ENCODE measurements at places on chromosomes 5 and 9.

GRCh38 chr5:73417303-73418034 lies 31.1 kb downstream of the FOXD1 start:
- DNase-seq = no peak

- DNase-seq = no peak
Measured at GRCh38 chr5:154727361-154727760, 27.8 kb upstream of the LARP1 start.

GRCh38 chr5:65883461-65883860 lies 42.9 kb upstream of the ERBIN start:
- no peak for DNase-seq

GRCh38 chr9:7976167-7976755 lies 176.7 kb upstream of the DMAC1 start:
- peak; percentile 64 for DNase-seq

DNA sequence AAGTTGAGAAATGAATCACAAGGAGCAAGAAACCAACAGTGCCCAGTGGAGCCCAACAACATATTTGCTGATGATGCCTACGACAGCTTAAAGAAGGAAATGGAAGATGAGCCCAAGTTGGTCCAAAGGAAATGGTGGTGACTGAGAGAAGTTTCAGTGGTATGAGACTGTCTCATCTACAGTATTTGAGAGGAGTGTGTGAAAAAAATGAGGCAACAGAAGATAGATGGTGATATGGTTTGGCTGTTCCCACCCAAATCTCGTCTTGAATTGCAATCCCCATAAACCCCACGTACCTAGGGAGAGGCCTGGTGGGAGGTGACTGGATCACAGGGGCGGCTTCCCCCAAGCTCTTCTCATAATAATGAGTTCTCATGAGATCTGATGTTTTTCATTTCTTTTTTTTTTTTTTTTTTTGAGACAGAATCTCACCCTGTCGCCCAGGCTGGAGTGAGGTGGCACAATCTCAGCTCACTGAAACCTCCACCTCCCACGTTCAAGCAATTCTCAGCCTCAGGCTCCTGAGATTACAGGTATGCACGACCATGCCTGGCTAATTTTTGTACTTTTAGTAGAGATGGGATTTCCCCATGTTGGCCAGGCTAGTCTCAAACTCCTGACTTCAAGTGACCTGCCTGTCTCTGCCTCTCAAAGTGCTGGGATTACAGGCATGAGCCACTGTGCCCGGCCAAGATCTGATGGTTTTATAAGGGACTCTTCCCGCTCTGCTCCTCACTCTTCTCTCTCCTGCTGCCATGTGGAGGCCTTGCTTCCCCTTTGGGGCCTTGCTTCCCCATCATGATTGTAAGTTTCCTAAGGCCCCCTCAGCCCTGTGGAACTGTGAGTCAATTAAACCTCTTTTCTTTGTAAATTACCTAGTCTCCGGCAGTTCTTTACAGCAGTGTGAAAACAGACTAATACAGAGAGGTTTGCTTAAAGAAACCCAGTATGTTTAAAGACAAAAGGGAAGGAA lies 30.2 kb downstream of the EFCAB9 start:
- peak; percentile 84 for DNase-seq

DNA sequence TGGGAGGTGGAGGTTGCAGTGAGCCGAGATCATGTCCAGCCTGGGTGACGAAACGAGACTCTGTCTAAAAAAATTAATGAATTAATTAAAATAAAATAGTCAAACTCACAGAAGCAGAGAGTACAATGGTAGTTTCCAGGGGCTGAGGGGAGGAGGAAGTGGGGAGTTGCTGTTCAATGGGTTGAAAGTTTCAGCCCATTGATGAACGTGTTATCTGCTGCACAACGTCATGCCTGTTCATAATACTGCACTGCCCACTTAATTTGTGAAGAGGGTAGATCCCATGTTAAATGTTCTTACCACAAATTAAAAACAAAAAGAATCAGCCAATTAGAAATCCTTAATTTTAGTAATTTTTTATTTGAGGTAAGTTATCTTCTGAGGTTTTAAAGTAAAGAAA lies 16.4 kb upstream of the RUFY1 start:
- DNase-seq = no peak

DNA sequence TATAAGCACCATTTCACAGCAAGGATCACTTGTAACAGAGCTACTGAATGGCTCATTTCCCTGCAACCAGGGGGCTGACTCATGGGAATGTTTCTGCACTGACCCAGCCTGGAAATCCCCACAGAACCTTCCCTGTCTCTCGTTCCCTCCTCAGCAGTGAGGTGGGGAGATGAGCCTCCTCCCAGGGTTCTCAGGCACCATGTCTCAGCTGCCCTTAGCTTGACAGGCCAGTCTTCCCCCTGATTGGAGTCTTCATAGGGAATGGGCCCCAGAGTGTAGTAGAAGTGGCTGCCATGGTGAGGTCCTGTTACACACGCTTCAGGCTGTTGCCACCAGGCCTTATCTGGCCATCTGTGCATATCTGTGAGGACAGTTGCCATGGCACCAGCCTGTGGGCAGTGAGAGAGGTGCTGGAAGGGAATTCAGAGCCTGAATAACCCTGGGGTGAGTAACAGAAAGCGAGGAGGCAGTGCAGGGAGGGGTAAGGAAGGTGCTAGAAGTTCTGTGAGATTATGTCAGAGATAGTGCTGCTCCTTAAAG lies 324.4 kb downstream of the ENC1 start:
- peak; percentile 62 for DNase-seq

GRCh38 chr9:110065532-110065931 lies 142.4 kb downstream of the C9orf152 start:
- no peak for DNase-seq

DNA sequence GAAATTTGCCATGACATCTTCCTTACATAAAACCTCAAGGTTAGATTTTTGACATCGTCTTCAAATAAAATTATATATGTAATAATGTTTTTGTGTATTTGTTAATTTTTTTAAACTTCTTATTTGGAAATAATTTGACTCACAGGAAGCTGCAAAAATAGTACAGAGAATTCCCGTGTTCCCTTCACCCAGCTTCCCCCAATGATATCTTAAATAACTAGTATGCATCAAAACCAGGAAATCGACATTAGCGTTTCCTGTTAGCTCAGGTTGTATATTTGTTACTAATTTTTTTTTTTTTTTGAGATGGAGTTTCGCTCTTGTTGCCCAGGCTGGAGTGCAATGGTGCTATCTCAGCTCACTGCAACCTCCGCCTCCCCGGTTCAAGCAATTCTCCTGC lies 86.3 kb upstream of the SPRY4 start:
- no peak for DNase-seq

- DNase-seq = no peak
Measured at GRCh38 chr5:14405267-14405666, 176.3 kb upstream of the OTULINL start.

DNA sequence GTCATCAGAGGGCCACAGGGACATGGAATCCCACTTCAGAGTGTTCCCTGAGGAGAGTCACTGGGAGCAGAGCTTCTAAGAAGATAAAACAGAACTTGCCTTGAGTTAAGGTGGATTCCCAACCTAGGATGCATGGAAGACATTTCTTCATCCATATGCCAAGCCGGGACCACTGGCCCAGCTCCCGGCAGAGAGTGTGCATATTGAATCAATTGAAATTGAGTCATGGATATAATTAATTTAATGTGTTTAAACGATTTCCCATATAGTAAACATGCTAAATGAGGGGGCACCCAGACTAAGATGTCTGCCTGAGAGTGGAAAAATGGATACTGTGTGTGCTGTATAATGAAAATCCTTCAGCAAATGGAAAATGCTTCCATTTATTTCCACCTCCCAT lies 194.4 kb upstream of the TBC1D2 start:
- no peak for DNase-seq

DNA sequence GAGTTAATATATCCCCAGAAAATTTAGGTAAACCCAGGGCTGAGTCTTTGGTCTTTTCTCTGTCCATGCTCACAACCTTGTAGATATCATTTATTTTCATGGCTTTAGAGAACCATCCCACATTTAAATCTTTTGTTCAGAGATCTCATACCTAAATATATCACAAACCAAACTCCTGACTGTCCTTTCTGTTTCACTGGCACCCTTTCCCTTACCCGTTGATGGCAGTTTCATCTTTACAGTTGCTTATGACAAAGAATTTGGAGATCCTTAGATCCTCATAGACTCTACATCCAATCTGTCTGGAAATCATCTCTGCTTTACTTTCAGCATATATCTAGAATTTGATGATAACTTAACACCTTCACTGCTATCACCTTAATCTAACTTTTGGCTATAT lies 19.2 kb downstream of the RNF180 start:
- no peak for DNase-seq

GRCh38 chr9:29068461-29068860 lies 1495.2 kb upstream of the C9orf72 start:
- no peak for DNase-seq

DNA sequence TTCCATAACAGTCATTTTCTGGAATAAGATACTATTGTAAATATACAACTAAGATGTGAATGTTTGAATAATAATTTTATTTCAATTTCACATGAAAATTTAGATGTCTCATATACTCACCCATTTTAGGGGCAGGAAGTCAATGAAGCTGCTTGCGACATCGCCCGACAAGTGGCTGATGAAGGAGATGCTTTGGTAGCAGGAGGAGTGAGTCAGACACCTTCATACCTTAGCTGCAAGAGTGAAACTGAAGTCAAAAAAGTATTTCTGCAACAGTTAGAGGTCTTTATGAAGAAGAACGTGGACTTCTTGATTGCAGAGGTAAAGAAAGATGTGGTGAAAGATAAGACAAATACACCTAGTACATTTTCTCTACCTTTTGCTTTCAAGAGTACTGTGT lies 8.6 kb downstream of the BHMT start:
- peak; percentile 20 for DNase-seq

DNA sequence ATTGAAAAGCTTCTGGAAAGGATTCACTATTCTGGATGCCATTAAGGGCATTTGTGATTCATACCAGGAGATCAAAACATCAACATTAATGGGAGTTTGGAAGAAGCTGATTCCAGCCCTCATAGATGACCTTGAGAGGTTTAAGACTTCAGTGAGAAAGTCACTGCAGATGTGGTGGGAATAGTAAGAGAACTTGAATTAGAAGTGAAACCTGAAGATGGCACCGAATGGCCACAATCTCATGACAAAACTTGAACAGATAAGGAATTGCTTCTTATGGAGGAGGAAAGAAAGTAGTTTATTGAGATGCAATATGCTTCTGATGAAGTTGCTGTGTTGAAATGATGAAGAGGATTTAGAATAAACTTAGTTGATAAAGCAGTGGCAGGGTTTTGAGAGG lies 254.6 kb upstream of the SLC24A2 start:
- DNase-seq = no peak

DNA sequence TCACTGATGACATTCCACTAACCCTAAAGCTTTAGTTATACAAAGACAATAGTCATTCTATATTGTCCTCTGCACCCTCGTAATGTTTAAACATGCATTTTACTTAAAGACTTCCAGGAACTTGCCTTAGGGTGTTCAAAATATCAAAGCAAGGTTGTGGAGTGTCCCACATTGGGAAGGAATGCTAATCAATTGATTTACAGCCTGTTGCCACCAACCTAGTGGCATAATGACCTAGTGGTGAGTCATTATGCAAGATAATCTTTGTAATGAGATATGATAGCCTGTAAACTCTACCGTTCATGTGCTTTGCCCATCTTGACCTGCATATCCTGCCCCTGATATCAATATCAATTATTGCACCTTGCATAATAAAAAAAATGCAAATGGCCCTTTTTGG lies 542.9 kb downstream of the CDH9 start:
- DNase-seq = no peak

DNA sequence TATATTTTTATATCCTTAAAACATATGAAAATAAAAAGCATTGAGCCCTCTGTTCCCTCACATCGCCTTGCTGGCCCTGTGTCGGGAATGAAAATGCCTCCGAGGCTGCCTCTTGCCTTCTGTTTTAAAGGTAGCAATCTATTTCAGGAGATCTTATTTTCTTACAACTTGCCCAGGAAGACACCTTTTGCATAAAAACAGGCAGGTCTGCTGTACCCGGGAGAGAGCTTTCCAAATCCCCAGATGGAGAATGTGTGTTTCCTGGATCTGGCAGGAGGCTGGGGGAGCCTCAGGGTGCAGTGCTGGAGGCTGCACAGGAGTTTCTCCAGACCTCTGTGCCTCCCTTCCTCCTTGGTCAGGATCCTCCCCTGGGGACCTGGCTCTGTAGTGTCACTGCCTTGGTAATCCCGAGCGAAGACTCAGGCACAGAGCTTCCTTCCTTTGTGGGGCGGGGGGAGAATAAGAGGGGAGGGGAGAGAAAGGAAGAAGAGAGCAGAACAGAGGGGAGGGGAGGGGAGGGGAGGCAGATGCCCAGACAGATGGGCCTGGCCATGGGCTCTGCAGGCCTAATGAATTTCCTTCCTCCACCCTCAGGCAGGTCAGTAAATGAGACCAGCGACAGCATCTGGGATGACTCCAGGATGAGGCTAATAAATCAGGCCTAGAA lies 104.0 kb upstream of the BOD1 start:
- DNase-seq = no peak

GRCh38 chr9:137138058-137138721 lies 764 bp upstream of the GRIN1 start:
- DNase-seq = no peak

DNA sequence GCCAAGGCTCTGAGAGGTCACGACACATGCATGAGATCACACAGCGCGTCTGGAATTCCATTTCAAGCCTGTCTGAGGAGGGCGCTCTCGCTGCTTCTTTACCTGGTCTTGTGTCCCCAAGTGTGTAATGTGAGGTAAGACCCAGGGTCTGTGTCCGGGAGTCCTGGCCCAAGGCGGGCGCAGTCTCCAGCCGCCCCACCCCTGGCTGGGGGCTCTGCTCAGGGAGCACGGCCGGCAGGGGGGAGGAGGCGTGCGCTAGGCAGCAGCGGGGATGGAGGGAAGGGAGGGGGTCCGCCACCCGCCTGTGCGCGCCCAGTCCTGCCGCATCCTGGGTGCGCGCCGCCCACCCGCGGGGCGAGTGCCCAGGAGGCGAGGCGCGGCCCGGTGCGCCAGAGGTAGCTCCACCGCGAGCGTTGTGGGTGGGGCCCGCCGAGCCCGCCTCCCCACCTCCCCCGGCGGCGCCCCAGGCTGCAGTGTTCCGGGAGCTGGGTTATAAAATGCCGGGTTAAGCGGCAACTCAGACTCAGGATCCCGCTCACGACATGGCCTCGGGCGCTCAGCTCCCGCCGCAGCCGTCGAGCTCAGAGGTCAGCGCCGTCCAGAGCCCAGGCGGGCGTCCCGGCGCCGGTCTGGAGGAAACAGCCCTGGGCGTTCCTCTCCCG lies at the start of gene CCNI2:
CCNI2 (plus strand) TSS at position 473 of the 662 bp plus-strand sequence; CDS start at position 543, 70 bp downstream.
- DNase-seq = peak; percentile 75

GRCh38 chr5:120088836-120089235 lies 375.3 kb upstream of the PRR16 start:
- DNase-seq = no peak

GRCh38 chr5:61306531-61307131 lies 25.4 kb upstream of the ZSWIM6 start:
- peak; percentile 62 for DNase-seq

GRCh38 chr5:140011297-140011802 lies 31.7 kb downstream of the NRG2 start:
- DNase-seq = no peak

Data from activated CD4-positive, alpha-beta memory T cell treated with anti-CD3 and anti-CD28 coated beads for 36 hours (primary cell).